ENCODE measurements at places on chromosomes 16 and 17. TPM values are rescaled to one million over a fixed set of nuclear protein-coding genes. Genes with fewer than 3 reads are reported as not detected.
A peak's percentile ranks its signal among the peaks of the same experiment; 100 is the strongest.

DNA sequence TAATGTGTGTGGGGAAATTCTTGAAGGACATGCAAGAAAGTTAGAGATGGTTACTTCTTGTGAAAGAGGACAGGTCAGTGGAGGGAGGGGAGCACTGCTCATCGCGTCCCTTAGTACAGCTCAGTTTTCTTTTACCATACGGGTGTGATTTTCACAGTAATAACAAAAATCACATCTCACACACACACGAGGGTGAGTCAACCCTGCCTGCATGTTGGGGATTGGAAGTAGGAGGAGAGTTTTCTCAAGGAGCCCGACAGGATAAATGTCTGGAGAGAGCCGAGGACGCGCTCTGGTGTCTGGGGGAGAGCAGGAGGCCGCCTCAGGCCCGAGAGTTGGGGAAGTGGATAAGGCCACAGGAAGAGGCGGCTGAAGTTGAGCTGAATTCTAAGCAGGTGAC is 16.4 kb downstream of the PLCD3 start:
- H3K36me3 ChIP-seq = peaks cover 41% of the 10 kb centered on the region
- no peak for DNase-seq
- H3K27ac ChIP-seq = no peak overlapping the region
- H3K27me3 ChIP-seq = no peaks in the 10 kb centered on the region
- peaks cover 14% of the 10 kb centered on the region for H3K4me1 ChIP-seq

DNA sequence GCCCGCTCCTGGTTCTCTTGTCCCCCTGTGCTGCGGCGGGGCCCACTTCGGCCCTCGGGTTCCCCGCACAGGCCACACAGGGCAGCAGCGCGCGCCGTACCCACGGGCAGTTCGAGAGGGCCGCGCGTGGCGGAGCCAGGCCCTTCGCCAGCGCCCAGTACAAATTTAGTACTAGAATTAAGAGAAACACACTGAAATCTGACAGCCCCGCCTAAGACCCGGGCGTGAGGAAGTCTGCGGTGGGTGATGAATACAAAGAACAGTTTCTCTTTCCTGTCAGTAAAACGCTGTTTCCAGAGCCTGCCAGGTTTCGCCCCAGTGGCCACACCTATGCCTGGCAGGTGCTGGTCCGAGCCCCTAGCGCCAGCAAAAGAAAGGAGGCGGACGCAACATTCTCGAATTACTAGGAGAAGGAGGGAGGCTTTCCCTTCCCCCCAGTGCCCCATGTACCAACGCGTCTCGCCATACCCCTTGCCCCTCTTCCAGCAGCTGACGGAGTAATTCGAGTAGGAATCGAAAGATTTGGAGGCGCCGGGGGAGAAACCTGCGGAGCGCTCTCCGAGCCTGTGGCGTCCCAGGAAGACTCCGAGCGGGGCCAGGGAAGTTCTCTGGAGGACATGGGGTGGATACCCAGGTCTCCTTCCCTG is 591 bp upstream of the SLFN5 start:
- DNase-seq = peak; percentile 80
- H3K27me3 ChIP-seq = no peaks in the 10 kb centered on the region
- peaks cover 39% of the 10 kb centered on the region for H3K4me1 ChIP-seq
- no peaks in the 10 kb centered on the region for H3K36me3 ChIP-seq
- H3K27ac ChIP-seq = peak overlapping the region; percentile 94

DNA sequence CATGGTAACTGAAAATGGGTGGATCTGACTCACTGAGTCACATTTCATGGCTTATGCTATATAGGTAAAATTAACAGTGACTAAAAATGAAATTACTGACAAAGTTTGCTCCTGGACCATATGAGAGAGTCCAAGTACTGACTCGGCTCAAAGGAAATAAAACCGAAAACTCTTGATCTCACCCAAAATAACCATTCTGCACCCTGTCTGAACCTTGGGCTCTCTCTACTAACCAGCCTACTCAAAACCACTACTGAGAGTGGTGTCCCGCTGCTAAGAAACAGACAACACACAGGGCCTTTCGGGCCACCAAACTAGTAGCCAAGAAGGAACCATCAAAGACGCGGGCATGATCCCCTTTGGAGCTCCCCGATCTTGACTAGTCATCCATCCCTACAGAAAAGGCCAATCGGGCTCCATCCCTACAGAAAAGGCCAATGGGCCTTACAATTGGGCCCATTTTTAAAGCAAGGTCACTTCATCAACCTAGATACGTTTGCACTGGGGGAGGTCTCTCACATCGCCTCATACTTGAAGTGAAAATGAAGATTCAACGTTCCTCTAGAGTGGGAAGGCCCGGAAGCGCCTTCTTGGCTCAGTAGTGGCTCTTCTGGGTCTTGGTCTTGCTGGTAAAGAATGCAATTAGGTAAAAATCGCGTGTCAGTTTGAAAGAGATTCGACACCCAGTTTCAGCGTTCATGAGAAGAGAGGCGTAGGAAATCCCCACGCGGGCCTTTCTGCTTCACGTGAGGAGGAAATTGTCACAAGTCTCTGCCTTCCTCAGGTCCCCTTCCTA is 720 bp upstream of the ZPBP2 start:
- H3K27me3 ChIP-seq = peaks cover 67% of the 10 kb centered on the region
- no peak overlapping the region for H3K4me3 ChIP-seq
- DNase-seq = no peak
- H3K4me1 ChIP-seq = peaks cover 14% of the 10 kb centered on the region
- H3K27ac ChIP-seq = no peak overlapping the region

GRCh38 chr16:73124665-73125375 is 76.9 kb upstream of the ZFHX3 start:
- DNase-seq = no peak
- no peak overlapping the region for H3K27ac ChIP-seq
- H3K36me3 ChIP-seq = no peaks in the 10 kb centered on the region
- H3K4me3 ChIP-seq = no peak overlapping the region

- H3K4me1 ChIP-seq = no peaks in the 10 kb centered on the region
- no peak overlapping the region for H3K27ac ChIP-seq
- H3K27me3 ChIP-seq = no peaks in the 10 kb centered on the region
- DNase-seq = no peak
Observed at GRCh38 chr16:4831616-4832015, 15.5 kb downstream of the GLYR1 start.

- DNase-seq = no peak
- no peak overlapping the region for H3K27ac ChIP-seq
- no peaks in the 10 kb centered on the region for H3K27me3 ChIP-seq
- peaks cover 44% of the 10 kb centered on the region for H3K4me1 ChIP-seq
- peaks cover 8% of the 10 kb centered on the region for H3K36me3 ChIP-seq
Observed at GRCh38 chr17:64161380-64162176, 31.6 kb upstream of the ERN1 start.

DNA sequence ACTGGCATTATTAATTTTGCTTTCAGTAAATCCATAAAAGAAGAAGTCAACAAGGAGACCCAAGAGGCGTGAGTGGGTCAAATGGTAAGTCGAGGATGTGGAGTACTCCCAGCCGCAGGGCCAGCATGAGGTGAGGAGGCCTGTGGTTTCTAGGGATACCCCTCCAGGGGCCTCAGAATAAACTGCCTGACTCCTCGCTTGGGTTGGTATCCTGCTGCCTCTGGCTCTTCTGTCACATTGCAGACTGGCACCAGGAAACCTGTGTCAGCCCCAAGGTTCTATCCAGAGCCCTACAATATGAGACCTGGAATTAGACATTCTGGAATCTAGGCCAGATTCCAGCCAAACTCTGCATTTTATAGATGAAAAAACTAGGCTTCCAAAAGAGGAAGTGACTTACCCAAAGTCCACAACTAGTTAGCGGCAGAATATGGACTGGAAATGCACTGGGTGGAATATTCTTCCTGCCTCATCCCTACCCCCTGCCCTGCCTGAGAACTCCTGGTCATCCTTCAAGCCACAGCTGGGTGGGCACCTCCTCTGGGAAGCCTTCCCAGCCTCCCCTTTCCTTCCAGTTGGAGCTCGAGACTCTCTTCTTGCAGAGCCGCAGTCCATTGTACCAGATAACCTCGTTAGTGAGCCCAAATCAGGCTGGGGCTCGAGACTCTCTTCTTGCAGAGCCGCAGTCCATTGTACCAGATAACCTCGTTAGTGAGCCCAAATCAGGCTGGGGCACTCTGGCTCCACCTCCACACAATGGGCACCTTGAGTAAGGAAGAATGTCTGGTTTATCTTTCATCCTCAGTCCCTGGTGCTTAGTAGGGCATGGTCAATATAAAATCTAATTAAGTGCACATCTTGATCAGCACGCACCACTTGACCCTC is 22.6 kb downstream of the C17orf67 start:
- H3K4me1 ChIP-seq = peaks cover 13% of the 10 kb centered on the region
- no peak overlapping the region for H3K4me3 ChIP-seq
- no peaks in the 10 kb centered on the region for H3K27me3 ChIP-seq

DNA sequence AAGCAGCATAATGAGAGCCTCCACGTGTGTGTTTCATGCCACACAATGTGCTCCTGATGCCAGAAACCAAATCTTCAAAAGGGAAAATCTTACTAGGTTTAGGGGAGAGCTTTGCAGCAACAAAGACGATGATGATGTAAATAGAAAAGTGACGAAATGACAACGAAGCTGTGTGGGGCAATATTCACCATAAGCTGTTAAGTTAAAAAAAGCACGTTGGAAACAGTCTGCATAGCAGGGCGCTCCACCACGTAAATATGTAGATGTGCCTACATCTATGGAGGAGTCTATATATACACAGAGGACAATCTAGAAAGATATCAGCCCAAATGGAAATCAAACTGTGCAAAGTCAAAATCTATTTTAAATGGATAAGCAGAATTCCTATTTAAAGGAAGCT is 61.0 kb downstream of the RPH3AL start:
- H3K36me3 ChIP-seq = peaks cover 2% of the 10 kb centered on the region
- no peak overlapping the region for H3K4me3 ChIP-seq
- no peak overlapping the region for H3K27ac ChIP-seq

- no peaks in the 10 kb centered on the region for H3K27me3 ChIP-seq
- H3K4me1 ChIP-seq = peaks cover 35% of the 10 kb centered on the region
- DNase-seq = no peak
- peaks cover 67% of the 10 kb centered on the region for H3K36me3 ChIP-seq
- H3K4me3 ChIP-seq = peak overlapping the region; percentile 86
Observed at GRCh38 chr17:63826468-63827001, 696 bp upstream of the PSMC5 start.

The EFNB3 gene
- 9.2 TPM for total RNA-seq

The AANAT gene
- total RNA-seq = not detected

The TNFSF13 gene
- total RNA-seq = 19.1 TPM

The TP53TG3F gene
- not detected for total RNA-seq

- DNase-seq = no peak
- no peak overlapping the region for H3K27ac ChIP-seq
- no peaks in the 10 kb centered on the region for H3K27me3 ChIP-seq
- H3K4me3 ChIP-seq = no peak overlapping the region
- H3K4me1 ChIP-seq = no peaks in the 10 kb centered on the region
Observed at GRCh38 chr16:8812162-8812843, 14.7 kb downstream of the PMM2 start.

DNA sequence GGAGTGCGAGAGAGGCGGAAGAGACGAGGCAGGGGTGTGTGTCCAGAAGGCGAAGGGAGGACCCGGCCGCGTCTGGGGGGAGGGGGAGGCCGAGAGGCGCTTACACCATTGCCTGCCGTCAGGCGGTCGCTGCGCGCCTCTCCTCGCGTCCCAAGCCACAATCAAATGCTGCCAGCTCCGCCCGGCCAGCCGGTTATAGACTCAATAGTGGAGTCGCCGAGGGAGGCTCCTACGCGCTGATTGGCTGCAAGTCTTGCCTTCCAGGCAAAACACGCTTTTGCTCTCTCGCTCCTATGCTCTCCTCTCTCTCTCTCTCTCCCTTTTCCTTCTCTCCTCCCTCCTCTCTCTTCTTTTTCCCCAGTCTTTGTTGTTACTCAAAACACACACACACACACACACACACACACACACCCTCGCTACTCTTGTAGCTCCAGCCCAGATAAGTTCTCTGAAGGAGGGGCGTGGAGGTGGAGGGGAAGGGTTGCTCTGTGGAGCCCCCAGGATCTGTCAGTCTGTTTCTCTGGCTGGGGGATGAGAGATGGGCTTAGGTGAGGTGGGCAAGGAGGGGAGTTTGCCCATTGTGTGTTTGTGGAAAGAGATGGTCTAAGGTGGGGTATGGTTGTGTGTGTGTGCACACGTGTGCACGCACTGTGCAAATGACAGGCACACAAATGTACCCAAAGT is at the start of gene DLX3:
TSS of gene DLX3 (minus strand) at position 170 of the 684 bp plus-strand sequence. CDS start 226 bp downstream, outside the sequence.
- no peaks in the 10 kb centered on the region for H3K36me3 ChIP-seq
- peak within 1 kb of the TSS; percentile 58 for H3K27ac ChIP-seq
- H3K27me3 ChIP-seq = peaks cover 77% of the 10 kb centered on the region
- DNase-seq = peak; percentile 84
- peaks cover 59% of the 10 kb centered on the region for H3K4me1 ChIP-seq
- H3K4me3 ChIP-seq = peak within 1 kb of the TSS; percentile 57

GRCh38 chr16:78045865-78046581 is 23.7 kb downstream of the CLEC3A start:
- H3K36me3 ChIP-seq = no peaks in the 10 kb centered on the region
- DNase-seq = peak; percentile 61
- H3K27ac ChIP-seq = no peak overlapping the region
- H3K4me3 ChIP-seq = no peak overlapping the region
- H3K4me1 ChIP-seq = peaks cover 3% of the 10 kb centered on the region

DNA sequence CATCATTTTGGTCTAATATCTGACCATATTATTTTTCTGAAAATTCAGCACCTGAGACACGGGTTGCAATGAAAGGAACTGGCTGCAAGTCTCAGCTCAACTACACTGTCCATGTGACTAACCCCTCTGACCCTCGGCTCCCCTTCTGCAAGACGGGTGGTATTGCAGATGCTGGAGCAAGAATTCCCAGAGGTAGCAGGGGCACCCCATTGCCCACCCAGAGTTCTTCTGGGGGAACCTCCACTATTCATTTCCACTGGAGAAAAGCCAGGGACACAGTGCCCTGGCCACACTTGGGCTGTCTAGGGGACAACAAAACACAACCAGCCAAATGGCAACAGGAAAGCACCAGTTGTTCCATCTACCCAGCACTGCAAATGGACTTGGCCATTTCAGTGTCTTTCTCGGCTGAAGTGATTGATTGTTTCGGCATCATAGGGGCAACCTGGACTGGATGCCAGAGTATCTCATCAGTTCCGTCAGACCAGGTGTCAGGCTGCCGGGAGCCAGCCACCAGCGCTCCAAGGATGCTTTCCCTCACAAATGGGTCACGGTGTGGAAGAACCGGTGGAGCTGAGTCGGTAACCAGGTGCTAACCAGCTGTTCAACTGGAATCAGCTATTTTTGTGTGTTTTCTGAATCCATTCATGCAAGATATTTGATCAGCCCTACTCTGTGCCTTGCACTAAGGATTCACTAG is 58.1 kb downstream of the C16orf78 start:
- no peaks in the 10 kb centered on the region for H3K4me1 ChIP-seq
- H3K27me3 ChIP-seq = peaks cover 4% of the 10 kb centered on the region
- peak; percentile 14 for DNase-seq
- no peaks in the 10 kb centered on the region for H3K36me3 ChIP-seq
- H3K4me3 ChIP-seq = no peak overlapping the region

The BRIP1 gene
- total RNA-seq = 0.60 TPM

All from suprapubic skin (tissue), 4 donors.